HS-27A (cell line): ENCODE measurements at places on chromosomes 16 and 17.

DNA sequence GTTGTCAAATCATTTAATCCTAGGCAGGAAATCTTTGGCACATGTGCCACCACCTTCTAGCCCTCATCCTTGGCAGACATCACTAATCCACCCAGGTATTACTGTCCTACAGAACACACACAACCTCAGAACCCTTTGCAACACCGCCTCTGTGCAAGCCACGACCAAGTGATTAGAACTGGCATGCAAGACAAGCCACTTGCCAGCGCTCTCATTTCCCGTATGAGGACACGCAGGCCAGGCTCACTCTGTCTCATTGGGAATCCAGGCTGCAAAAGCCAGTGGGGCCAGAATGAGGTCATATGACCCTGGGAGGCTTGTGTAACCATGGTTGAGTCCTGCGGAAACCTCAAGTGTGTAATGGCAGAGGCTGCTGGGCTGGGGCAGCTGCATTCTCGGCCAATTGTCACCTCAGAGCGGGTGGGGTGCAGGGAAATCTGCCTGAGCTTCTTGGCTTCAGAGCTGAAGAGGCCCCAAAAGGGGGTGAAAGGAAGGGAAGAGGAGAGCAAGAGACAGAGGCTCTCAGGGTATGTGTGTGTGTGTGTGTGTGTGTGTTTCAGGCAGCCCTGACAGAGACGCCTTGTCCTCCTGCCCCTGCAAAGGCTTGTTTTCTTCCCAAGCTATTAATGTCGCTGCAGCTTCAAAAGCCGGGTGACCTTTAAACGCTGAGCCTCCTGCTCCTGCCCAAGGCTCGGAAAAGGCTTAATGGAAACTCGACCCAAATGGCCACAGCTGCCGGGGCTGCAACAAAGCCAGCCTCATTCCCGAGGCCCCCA lies 43.2 kb upstream of the MRPS23 start:
- peak; percentile 91 for DNase-seq

GRCh38 chr16:1823821-1824220 lies 2.8 kb downstream of the HAGH start:
- no peak for DNase-seq

GRCh38 chr17:42639525-42640113 lies 19.5 kb upstream of the TUBG2 start:
- DNase-seq, result no peak

DNA sequence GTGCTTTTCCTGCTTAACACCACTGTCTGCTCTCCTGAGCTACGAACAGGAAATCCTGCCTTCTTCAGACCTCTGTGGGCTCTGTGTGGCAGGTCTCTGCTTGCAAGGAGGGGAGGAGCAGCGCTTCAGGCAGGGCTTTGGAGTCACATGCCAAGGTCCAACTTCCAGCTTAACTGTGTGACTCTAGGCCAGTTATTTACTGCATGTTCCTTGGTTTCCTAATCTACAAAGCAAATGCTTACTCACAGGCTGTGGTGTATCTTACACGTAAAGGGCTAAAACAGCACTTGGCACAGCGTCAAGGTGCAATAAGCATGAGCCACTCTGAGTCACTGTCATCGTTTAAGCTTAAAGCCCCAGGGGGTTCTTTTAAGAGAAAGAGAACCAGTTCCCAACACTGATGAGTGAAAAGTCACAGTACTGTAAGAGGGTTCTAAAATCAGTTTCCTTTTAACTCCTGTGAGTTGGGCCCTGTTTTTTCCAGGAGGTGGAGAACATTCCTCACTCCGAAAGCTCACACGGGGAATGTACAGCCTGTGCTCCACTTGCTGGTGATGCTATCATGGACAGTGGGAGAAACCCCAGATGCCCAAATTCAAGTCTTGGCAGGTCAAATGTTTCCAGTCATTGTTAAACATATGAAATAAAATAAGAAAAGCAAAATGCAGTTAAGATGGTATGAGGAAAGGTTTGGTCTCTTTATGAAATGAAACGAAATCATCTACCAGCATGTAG lies 54.1 kb upstream of the BCAR1 start:
- DNase-seq, result peak; percentile 99

DNA sequence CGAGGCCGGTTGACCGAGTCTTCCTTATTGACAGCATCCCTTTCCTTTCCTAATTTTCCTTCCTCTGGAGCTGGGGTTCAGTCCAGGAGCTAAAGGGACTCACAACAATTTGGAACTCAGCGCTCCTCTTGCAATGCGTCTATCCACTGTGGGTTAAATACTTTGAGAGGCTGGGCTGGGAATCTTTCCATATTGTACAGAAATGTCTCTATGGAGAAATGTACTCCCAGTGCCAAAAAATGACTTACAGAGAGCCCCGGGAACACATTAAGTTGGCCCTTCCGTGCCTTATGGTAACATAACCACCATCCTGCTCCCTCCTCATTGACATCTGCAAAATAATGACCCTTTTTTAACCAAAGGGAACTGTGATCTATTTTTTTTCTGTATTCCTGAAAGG lies 192.8 kb downstream of the FTO start:
- DNase-seq, result no peak

DNA sequence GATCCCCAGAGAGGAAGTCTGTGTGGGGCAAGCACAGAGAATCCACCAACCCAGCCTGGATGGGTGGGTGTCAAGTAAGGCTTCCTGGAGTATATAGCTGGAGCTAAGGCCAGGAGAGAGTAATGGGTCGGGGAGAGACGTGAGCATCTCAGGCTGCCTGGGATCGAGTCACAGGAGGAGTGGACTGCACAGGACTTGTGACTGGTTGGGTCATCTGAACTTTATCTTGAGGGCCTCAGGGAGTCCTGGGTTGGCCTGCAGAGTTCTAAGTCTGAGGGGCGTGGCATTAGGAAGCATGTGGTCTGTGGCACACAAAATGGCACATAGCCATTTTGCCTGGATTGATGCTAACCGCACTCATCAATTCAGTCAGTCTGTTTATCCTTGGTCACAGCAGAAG lies 1.5 kb downstream of the PLA2G15 start:
- no peak for DNase-seq

GRCh38 chr17:43439041-43439440 lies 40.2 kb downstream of the ARL4D start:
- DNase-seq, result no peak

GRCh38 chr17:44763170-44763569 lies 4.4 kb downstream of the ADAM11 start:
- no peak for DNase-seq

DNA sequence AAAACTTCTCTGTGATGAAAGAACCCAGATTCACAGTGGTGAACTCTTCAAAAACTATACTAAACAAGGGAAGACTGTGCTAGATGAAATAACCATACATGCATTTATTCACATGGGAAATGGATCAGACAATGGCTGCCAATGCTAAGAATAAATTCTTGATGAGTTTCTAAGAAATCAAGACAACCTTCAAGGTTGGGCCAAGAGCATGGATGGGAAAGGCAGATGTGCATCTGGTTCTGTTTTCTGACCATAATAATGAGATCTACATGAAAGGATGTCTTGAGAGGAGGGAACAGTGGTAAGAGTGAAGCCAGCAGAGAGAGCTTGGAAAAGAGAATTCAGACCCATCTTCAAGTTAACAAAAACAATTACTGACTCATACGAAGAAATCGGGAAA lies 31.4 kb downstream of the ANKRD11 start:
- no peak for DNase-seq
